ENCODE measurements at places on chromosomes 7 and 10.

DNA sequence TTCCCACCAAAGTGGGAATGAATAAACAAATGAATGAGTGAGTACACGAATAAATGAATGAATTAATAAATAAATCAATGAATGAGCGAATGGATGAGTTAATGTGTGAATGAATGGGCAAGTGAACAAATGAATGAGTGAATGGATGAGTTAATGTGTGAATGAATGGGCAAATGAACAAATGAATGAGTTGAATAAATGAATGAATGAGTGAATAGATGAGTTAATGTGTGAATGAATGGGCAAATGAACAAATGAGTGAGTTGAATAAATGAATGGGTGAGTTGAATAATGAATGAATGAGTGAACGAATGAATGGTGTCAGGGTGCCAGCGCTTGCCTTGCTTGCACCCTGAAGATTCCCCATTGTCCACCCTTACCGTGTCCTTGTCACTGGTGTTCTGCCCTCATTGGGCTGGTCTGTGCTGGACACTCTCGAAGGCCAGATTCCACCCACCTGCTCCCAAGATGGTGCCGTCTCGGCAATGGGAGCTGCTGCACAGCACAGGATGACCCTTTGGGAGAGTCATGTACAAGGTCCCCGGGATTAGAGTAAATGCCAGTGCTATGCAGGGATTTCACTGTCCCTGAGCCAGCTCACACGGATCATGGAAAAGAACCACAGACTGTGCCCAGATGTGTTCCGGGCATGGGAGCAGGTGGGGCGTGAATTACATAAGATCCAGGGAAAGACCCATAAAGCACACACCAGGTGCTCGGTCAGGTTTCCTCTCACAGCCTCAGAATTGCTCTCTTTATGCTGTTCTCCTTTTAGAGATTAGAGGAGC is 83.2 kb downstream of the CAMK1D start:
- DNase-seq, result no peak

DNA sequence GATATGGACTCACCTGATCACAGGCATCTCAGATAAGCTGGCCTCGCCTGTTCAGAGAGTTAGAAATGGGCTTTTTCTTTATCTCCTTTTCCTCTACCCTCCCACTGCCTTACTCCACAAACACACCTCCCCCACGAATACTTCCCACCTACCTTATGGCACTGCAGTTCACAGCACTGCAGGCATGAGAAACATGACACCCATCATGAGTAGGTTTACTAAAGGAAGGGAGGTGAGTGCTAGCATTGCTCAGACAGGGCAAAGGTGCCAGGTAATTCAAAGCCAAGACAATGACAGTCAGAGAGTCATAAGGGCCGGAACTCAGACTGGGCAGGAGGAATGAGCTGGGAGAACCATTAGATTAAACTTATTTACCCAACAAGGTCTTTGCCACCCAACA is 220.6 kb downstream of the FAM107B start:
- no peak for DNase-seq

GRCh38 chr10:1203216-1203615 is 147.0 kb downstream of the WDR37 start:
- no peak for DNase-seq

DNA sequence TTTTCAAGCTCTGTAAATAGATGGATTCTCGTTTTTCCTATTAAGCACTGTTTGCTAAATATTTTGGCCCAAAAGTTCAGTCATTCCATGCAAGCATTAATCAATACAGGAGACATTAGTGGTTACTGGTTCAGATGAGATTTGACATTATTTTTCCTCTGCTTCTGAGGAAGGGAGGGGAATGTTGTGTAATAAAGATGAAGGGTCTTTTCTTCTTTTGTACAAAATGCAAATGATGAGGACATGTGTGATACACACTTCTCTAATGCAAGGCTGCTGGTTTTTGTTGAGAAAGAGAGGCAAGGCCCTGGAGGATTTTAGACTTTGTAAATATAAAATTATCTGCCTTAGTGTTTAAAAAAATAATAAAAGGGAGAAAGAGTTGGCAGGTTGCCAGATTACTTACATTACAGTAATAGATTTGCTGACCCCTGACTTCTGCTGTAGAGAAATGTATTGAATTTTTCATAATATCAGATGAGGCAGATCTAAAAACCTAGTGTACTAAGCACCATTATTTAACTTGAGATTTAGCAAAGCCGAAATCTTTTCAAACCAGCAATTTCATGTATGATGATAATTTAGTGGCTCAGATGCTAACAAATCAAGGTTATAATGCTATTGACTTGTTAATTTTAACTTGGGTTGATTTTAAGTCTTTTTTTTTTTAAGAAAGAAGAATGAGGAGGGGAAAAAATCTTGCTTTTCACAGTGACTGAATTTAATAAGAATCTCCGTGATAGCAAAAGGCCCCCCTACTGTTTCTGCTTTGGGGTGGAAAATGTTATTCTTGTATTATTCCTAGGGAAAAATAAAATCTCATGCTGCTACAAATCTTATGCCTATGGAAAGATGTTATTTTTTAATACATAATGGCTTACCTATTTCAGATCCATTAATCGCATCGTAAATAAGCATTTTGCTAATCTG is 180.1 kb downstream of the ARID5B start:
- DNase-seq, result no peak

GRCh38 chr10:53256623-53257022 is 484.0 kb upstream of the MBL2 start:
- DNase-seq, result no peak

DNA sequence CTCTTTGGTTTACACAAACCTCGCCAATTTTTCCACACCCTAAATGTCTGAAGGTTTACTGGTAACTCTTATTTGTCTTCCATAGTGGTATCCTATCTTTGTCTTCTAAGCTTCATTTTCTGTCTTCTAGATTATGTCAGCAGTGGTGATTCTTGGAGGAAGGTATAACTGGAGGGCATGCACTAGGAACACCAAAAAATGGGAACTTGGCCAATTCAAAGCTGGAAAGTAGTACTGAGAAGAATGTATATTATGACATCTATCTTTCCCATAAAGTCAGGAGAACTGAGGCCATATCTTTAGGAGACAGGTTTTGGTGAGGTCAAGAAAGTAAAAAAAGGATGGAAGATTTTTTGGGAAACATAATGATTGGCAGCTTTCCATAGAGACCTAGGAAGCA is 113.3 kb downstream of the CPEB3 start:
- DNase-seq, result no peak

DNA sequence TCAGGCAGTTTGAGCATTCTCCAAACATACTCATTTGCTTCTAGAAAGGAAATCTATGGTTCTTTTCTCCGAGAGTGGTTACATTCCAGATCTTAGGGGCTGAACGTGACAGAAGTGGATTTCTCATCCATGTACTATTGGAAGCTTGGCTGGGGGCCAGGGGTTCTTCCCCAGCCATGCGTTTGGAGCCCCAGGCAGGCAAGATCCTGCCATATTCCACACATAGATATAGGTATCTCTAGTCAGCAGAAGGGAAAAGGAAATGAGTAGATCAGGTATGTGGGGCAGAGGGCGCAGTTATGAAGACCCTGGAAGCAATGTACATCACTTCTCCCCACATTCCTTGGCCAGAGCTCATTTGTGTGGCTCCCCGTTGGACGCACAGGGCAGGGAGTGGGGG is 299.8 kb downstream of the CCDC3 start:
- no peak for DNase-seq

DNA sequence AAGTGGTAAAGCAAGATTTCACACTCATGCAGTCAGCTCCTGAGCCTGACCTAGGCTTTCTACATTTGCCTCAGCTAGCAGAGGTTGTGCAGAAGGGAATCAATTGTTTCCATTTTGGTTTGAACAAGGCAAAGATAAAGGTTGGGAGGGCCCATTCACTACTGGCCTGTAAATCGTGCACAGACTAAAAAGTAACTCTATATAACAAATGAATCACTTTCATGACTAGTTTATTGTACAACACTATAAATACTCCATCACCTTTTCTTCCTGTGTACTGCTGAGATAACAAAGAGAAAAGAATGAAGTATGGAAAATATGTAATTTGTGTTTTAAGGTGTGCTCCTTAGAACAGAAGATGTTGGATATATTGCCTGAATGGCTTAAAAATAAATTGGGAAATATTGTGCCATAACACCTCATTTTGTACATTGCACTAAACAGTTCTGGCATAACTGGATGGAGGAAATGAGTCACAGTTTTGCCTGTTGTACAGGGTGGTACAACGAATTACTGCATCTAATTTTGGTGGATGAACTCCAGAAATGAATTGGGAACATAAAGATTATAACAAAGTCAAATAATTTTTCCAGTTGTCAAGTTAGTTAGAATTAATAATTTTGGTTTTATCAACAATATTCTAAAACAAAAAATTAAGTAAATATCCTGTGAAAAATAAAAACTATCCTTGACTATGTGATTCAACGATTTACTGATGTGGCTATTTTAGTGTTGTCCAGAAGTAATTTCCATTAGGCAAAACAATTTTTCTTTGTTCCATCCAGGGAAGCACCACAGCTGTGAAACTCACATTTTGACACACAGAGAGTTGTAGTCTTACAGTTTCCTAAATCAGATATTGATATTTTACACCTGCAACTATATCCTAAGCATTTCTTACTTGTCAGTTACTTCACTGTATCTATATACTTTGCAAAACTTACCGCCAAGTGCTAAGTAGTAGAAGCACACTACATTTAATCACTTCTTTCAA is 18.0 kb downstream of the SEMA3C start:
- no peak for DNase-seq

DNA sequence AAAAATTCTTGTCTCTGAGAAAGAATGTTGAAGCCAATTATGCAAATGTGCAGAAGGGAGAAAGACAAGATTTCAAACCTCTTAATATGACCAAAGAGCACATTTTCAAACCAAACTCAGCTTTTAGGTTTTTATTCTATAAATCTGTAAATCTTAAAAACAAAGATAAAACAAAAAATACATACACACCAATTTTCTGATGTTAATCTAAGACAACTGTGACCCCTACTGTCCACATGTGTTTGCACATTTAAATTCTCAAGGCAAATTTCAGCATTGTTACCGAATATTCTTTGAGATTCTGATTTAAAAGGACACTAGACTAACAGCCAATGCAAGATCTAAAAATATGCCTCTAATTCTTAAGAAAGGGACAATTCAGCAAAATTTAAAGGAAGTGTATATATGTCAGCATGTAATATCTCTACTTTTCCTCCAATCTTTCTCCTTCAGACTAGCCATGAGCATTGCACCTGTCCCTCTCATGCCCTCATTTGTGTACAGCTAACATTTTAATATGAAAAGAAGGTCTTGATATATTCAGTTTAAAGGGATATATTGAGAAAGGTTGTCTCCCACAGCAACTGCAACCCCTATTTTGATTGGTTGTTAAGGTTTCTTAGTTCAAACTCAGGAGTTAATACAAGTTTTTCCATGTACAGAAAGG is 417.9 kb downstream of the IPMK start:
- DNase-seq, result peak; percentile 13

DNA sequence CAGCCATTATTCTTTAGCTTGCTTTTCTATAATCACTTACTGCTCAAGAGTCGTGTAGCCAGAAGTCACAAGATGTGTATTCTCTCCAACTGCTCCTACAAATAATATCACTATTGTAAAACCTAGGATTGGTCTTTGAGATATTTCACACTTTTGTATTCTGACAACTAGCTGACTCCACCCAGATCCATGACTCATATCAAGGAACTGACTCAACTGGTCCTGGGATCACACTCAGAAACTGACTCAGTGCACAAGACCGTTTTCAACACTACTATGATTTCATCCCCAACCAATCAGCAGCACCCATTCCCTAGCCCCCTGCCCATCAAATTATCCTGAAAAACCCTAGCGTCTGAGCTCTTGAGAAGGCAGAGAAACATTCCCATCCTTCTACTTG is 56.5 kb upstream of the ORC5 start:
- no peak for DNase-seq

- no peak for DNase-seq
These were observed at the start of gene INMT for GRCh38 chr7:30751696-30752273. INMT (plus strand) TSS chr7:30752135; CDS start chr7:30752151, 16 bp downstream.

GRCh38 chr7:139131-139530 is 53.2 kb upstream of the FAM20C start:
- no peak for DNase-seq

GRCh38 chr7:157552295-157552993 is 215.6 kb downstream of the DNAJB6 start:
- no peak for DNase-seq

DNA sequence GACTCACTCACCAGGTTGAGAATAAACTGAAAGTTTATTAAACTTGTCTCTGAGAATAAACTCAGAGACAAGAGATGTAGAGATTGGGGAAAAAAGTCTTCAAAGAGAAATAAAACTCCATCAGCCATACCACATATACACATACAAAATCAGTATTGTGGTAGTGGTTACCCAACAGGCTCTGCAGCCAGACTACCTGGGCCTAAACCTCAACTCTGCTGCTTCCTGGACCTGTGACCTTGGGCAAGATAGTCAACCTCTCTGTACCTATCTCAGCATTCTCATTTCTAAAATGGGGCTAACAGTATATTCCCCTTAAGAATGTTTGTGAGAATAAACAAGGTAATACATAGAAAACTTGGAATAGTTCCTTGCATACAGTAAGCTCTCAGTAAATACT is 15.3 kb downstream of the TPK1 start:
- no peak for DNase-seq

GRCh38 chr7:7798510-7798909 is 80.1 kb upstream of the RPA3 start:
- DNase-seq, result no peak

GRCh38 chr7:139913021-139913844 is 84.2 kb downstream of the TBXAS1 start:
- DNase-seq, result no peak

GRCh38 chr10:27713941-27714340 is 31.7 kb downstream of the MKX start:
- DNase-seq, result no peak

DNA sequence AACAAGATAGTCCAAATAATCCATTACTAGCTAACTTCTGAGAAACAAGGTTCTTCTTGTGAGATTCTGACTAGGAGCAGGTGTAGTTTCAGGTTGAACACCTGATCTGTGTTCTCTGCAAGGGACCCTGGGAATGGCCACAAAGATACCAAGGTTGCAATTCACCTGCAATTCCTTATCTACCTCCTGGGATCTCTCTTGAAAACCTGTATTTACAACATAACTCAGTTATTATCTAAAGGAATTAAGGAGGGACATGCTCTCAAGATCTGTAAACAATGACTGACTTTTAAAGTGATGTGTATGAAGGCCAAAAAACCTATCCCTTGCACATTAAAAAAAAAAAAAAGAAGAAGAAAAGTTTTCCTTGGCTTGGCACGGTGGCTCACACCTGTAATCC is 54.8 kb downstream of the ABLIM1 start:
- DNase-seq, result no peak

GRCh38 chr7:44887293-44887692 is 2.0 kb upstream of the PURB start:
- no peak for DNase-seq

- DNase-seq, result no peak
These were observed 45.7 kb upstream of the STRIP2 start for GRCh38 chr7:129388333-129389098.
